Motor neuron (in vitro differentiated cells): ENCODE measurements at places on chromosomes 1 and 21.
A peak's percentile ranks its signal among the peaks of the same experiment; 100 is the strongest.

GRCh38 chr1:46420533-46420915 is 26.4 kb downstream of the FAAH start:
- no peak for ATAC-seq

- no peak for ATAC-seq
These were observed 54.3 kb upstream of the DESI2 start for GRCh38 chr1:244598611-244599010.

DNA sequence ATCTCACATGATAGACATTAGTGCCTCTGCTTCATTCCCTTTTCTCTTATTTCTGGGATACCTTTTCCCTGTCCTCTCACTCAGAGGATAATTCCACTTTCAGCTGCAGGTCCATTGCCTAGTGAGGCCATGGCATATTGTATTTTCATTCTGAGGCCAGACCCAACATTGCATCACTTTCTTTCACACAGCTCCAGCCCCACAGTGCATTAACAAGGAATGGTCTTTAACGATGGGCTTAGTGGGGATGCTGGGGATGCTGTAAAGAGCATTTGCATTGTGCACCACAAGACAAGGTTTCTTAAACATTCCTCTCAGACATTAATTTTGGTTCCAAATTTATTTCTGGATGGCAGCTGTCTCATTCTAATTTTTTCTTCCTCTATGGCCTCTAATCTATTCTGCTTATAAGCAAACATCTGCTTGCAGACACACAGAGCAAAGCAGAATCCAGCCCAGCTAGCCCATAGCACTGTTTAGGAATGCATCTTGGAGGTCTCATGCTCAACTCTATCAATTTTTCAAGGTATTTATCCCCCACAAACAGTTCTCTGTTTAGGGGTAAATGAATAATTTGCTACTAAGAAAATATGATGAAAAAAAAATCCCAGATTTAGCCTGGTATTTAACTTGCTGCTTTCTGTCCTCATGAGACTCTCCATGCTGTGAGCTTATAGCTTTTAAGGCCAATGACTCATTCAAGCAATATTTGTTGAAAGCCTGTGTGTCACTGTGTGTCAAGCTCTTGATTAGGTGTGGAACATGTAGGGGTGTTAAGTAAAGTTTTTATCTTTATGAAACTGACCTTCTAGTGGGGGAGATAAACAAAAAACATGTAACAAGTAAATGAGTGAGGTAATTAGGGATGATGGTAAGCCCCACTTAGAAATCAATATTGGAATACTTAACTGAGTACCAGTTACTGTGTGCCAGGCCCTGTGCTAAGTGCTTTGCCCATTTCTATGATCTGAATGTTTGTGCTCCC is 44.5 kb upstream of the CCDC190 start:
- peak; percentile 76 for ATAC-seq

- ATAC-seq: peak; percentile 99
These were observed 277.0 kb downstream of the PTPRU start for GRCh38 chr1:29513357-29513756.

DNA sequence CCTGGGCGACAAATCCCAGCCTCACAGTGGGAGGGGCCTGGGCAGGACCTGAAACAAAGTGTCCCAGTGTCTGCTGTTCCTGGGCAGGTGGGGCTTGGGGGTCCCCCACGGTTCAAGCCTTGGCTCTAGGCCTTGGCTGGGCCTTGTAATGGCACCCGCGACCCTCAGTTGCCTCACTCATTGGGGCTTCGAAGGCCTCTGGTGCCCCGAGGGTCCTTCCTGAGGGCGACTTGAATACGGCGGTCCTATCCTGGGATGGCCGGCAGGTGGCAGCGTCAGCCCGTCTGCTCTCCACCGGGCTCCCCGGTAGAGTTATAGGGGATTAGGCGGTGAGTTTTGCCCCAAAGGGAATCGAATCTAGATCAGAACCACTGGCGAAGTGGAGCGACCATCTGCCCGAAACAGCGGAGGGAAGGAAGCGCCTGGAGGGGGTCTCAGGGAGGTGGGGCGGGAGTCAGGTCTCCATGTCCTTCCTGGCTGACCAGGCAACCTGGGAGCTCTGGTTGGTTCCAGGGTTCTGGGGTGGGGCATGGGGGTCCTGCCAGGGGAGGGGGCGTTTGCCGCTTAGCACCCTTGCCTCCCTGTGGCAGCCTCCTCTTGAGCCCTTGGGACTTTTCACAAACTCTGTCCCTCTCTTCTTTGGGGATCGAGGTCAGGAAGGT is 2.1 kb upstream of the PEX10 start:
- peak; percentile 23 for ATAC-seq

GRCh38 chr1:51752073-51752948 is 126.2 kb downstream of the NRDC start:
- ATAC-seq: no peak

DNA sequence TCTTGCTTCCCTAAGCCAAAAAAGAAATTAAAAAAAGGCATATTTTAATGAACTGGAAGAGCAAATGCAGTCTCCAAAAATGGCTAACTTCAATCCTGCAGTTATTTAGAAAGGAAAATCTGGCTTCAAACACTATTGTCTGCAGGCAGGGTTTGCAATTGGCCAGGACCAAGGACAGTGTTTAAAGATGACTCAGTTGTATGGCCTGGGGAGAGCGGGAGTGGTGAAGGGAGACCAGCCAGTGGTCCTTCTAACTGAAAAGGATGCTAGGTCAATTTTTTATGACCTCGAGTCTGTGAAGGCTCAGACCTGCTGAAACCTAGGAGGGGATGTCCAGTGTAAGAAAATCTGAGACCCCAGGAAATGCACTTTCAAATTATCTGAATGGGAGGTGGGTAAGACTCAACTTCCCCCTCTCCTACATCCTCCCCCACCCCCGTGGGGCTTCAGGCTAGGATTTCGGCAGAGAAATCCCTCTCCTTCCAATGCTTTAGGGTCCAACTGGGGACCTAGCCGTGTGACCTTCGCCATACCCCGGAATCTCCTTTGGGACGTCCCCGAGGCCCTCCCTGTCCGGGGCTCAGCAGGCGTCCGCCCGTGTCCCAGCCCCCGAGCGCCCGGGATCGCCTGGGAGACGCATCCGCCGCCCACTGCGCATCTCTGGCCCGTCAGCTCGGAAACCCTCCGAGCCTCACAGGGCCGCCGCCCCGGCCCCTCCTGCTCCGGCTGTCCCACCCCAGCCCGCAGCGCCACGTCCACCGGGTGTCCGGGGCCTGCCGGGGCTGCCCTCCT is 602 bp upstream of the RIMKLA start:
- ATAC-seq: peak; percentile 76

DNA sequence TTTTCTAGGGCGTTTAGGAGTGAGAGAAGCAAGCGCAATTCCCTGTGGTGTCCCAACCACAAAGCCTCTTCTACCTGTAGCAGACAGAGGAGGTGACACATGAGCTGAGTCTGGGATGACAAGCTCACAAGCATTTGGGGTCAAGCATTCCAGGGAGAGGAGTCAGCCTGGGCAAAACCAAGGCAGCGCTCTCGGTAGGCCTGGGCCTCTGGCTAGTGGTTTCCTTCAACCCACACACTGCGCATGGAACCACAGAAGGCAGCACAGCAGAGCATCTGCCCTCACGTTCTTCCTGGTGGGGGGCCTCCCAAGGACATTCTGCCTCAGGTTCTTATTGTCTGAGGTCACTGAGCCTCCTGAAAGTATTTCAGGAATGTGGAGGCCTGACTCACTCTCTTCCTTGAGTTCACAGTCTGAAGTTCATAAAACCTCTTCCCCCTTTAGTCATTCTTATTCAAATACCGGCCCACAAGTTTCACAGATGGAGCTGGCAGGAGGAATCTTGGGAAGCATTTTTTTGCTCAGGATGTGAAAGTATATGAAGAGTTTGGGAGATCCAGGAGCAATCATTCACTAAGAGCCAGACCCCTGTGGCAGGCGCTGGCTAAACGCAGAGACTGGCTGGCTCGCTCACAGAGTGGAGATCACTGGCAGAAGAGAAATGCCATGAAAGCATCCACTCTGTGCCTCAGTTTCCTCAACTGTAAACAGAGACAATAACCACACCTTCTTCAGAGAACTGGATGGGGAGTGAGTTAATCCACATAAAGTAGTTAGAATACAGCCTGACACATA is 26.8 kb downstream of the CCN1 start:
- ATAC-seq: peak; percentile 80

GRCh38 chr1:204344665-204345355 is 14.9 kb downstream of the PLEKHA6 start:
- no peak for ATAC-seq

GRCh38 chr1:161282991-161283390 is 24.4 kb downstream of the PCP4L1 start:
- no peak for ATAC-seq

DNA sequence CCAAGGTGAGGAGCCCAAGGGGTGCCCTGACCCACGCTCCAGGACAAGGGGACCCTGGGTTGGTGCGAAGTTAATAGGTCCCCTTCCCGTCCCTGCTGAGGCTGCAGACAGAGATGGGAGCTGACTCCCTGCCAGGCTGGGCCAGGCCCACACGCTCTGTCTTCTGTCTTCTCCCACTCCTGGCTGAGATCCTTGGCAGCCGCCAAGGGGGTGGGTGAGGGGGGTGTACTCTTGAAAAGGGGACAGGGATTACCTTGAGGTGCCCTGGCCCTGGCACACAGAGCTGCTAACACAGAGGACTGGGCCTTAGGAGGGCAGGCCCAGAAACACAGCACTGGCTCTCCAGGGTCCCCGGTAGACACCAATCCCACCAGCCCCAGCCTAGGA is 11.0 kb upstream of the CTRC start:
- ATAC-seq: no peak

GRCh38 chr1:156045076-156045475 is 8.5 kb downstream of the UBQLN4 start:
- ATAC-seq: no peak

GRCh38 chr21:41924368-41924754 is 29.5 kb downstream of the C2CD2 start:
- no peak for ATAC-seq

- no peak for ATAC-seq
These were observed 99.9 kb upstream of the TIAM1 start for GRCh38 chr21:31443736-31444521.

DNA sequence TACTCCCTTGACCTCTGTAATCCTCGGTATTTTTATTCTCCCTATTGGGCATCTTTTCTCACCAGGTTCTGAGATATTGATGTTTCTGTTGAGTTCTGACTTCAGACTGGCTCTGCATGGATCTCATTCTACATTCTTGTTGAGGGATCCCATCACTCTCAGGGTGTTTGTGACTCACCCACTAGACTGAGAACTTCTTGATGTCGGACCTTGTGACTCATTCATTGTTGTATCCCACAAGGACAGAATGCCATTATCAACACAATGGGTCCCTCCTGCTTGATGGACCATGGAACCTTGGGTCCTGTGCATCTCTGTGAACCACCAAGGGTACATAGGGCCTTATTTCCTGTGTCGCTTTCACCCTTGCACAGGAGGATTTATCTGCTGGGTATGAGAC is 174.1 kb downstream of the PBX1 start:
- peak; percentile 52 for ATAC-seq

DNA sequence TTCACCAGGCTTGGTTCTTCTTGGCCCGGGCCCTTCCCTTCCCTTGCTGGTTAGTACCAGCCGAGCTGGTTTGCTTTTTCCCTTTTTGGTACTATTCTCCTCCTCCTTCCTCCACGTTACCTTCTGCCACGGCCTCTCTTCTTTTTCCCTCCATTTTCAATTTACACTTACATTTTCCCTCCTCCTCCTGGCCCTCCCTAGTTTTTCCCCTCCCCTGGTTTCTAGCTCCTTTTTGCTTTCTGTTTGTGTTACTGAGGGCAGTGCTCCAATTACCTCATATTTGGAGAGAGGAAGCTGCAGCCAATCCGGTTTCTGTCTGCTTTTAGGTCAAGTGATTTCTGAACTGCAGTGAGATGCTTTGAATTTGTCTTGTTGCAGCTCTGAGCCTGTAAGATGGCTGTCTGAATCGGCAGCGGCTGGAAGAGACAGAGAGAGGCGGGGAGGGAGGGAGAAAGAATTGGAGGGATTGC is 63.7 kb downstream of the MACF1 start:
- peak; percentile 71 for ATAC-seq

GRCh38 chr21:45331531-45332147 is 43.9 kb upstream of the POFUT2 start:
- ATAC-seq: peak; percentile 61

DNA sequence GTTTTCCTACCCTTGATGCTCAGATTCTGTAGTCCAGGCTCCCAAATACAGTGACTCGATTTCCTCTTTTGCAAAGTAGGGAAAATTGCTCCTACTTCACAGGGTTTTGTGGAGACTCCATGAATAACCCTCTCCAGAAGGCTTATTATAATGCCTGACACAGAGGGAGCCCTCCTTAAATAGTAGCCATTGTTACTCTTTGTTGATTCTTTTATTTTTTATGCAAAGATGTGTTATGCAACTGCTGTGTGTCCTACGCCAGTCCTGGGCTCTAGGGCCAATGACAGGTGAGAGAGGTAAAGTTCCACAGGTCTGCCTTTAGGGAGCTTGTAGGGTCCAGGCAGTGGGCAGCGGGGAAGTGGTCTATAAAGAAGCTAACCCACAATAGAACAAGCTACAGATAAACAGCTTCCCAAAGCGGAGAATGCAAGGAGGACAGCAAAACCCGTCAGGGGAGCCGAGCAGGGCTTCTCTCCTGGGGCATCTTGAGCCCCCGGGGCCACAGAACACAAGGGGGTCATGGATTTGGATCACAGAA is 1.5 kb downstream of the AADACL3 start:
- no peak for ATAC-seq

DNA sequence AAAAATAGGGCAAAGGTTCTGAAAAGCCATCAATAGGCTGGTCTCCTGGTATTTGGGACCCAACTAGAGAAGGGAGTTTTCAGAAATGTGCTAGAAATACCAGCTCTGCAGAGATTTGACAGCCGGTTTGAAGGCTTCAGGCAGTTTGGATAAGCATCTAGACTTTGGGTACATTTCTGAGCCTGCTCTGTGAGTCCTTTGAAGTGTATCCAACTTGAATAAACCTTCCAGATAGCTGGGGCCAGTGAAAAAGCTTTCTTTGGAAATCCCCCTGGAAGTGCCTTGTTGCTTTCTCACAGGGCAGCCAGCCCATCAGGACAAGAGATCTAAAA is 6.4 kb upstream of the PEF1 start:
- ATAC-seq: no peak

DNA sequence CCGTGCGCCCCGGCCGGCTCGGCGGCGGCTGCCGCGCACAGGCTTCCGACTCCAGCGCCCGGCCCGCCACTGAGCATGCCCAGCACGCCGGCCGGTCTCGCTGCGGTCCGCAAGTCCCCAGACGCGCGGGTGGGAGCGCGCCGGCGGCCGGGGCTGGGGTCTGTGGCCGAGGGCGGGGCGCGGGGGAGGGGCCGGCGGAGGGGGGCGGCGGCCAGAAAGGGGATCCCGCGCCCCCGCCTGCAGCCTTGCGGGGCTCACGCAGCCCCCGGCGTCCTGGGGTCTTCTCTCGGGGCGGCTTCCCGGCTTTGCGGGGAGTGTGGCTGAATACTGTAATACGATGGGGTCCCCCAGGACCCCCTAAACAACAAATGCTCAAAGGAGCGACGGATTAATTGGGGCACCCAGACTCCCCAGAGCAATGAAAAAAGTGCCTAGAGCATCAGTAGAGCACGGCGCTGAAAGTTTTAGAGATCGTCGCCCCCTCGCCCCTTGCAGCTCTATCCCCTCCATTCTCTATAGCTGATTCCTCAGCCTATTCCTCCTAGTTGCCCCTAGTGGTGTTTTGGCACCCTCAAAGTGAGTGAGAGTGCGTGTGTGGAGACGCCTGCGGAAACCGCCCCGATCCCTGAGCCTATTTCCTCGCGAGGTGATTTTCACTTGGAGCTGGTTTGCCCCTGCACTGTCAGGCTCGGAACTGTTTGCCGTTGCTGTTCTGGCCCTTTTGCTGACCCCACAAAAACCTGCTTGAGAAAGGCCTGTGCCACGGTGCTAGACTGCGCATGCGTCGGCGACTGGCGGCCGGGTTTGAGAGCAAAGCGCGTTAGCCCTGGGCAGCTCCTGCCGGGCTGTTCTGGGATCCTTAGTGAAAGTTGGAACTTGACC is at the start of gene VAV3:
TSS of gene VAV3 (minus strand) at position 71 of the 882 bp plus-strand sequence. CDS start 311 bp downstream, outside the sequence.
- peak; percentile 81 for ATAC-seq

- no peak for ATAC-seq
These were observed 4.7 kb upstream of the ABCB10 start for GRCh38 chr1:229563241-229563640.
